ENCODE measurements at places on chromosomes 4 and X.

DNA sequence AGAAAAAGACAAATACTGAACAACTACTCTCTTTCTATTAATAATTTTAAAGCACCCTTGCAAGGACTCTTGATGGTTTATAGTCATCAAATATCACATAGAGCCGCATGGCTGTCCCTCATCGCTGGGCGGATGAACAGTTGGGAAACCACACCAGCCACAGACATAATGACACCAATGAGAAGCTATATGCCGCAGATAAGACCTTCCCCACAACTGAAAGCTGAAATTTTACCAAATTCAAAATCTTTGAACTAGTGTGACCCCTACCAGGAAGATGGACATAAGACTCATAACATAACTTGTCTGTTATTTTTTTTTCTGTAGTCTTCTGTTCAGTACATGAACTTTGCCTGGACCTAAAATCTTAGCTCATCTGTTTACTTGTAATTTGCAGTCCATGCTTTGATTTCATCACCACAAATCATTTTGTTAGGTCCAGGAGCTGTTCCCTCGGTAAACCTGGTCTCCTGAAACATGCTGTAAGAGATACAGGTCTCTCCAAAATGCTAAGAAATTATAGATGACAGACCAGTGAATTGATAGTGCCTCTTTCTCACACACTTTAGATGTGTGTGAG, 157.3 kb upstream of the RAPGEF2 start:
- no peak for DNase-seq

GRCh38 chrX:38982370-38982769, 181.1 kb downstream of the MID1IP1 start:
- no peak for DNase-seq

DNA sequence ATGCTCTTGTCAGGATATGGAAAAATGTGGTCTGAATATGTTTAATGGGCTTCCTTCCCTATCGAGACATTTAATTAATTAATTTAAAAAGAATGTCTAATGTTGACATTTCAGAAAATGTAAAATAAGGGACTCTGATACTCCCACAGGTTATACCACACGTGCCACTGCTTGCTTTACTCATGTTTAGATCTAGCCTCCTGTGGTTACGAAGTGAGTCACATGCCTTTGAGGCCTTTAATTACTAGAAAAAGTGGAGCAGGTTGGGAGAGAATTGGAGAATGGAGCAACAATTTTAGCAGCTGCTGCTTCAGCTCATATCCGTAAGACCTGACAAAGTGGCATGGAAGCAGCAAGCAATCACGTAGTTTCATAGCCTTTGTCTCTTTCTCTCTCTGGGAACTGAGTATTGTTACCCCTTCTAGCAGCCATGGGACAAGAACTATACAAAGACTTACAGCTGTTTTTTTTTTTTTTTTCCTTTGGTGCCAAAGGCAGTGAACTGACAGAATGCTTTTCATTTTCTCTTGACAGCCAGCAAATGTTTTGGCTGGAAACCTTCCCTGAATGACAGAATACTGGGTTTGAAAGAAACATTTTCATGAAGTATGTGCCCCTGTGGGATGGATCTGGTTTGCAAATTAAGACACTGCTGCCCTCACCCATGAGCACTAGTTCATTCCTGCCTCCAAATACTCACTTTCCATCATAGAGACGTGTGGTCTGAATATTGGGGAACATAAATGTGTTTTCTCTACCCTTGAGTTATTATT, 355.1 kb upstream of the PABPC5 start:
- DNase-seq: no peak

DNA sequence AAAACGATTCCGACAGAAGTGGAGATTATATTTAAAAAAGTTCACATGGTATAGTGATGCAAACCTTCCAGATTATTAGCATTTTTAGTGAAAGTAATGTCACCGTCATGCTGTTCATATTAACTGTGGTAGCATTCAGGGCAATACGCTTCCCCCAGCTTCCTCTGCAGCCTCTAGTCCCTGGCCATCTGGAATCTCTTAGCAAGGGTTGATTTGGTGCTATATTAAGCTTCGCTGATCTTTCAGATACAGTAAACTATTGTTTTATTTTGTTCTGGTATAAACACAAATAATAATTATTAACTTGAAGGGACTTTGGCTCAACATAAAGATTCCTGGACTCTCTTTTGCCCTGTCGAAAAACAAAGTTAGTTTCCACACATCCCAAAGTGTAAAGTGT, 1080.5 kb upstream of the TENM3 start:
- DNase-seq: no peak

DNA sequence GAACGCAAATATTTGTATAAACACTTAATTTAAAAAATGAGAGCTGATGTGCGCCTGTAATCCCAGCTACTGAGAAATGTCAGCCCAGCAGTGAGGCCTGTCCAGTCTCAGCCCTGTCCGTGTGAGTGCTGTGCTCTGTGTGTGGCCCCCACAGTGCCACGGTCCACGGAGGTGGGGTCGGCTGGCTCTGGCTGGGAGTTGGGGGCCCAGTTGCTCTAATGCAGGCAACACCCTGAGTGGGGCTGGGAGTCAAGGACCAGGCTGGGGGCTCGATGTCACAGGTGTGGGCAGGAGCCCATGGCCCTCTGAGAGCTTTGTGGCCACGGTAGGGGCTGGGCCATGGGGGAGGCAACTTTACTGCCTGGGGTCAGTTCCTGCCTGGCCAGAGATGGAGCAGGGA, 12.8 kb downstream of the PCGF3 start:
- DNase-seq: no peak
